ENCODE measurements at places on chromosomes 5 and 9.

- no peak for DNase-seq
These were observed 74.0 kb upstream of the PLPP1 start for GRCh38 chr5:55608595-55609349.

DNA sequence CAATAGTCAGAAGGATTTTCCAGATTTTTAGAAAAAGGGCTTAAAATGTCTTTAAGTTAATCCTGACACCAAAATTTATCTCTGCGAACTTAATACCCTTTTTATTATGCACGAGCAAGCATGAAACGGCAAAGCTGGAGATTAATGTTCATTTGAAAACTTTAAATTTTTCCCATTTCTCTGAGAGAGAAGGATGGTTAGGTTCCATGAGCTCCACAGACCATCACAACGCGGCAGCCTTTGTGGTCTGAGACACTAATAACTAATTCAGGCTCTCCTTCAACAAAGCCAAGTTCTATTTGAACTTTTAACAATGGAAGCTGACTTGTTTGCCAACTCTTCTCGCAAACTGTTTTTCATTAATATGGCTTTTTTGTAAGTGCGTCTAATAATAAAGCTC, 94.7 kb downstream of the MYO10 start:
- no peak for DNase-seq

GRCh38 chr9:371349-371748, 156.7 kb downstream of the DOCK8 start:
- DNase-seq = no peak

GRCh38 chr9:2337131-2337530, 284.5 kb upstream of the VLDLR start:
- no peak for DNase-seq

GRCh38 chr9:120413121-120414048, 166.6 kb downstream of the CDK5RAP2 start:
- no peak for DNase-seq

DNA sequence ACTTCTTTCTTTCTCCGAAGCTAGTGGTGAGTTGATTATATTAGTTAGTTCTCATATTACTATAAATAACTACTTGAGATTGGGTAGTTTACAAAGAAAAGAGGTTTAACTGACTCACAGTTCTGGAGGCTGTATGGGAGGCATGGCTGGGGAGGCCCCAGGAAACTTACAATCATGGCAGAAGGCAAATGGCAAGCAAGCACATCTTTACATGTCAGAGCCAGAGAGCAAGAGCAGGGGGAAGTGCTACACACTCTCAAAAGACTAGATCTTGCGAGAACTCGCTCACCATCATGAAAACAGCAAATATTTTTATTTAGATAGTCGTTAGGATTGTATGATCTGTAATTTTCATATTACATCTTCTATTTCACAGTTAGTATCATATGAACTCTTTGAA, 711.2 kb downstream of the PTPRD start:
- DNase-seq = no peak

Measured in psoas muscle (tissue), 8 donors.